AG10803 (cell line): ENCODE measurements at places on chromosomes 5 and 9.
A peak's percentile ranks its signal among the peaks of the same experiment; 100 is the strongest.

DNA sequence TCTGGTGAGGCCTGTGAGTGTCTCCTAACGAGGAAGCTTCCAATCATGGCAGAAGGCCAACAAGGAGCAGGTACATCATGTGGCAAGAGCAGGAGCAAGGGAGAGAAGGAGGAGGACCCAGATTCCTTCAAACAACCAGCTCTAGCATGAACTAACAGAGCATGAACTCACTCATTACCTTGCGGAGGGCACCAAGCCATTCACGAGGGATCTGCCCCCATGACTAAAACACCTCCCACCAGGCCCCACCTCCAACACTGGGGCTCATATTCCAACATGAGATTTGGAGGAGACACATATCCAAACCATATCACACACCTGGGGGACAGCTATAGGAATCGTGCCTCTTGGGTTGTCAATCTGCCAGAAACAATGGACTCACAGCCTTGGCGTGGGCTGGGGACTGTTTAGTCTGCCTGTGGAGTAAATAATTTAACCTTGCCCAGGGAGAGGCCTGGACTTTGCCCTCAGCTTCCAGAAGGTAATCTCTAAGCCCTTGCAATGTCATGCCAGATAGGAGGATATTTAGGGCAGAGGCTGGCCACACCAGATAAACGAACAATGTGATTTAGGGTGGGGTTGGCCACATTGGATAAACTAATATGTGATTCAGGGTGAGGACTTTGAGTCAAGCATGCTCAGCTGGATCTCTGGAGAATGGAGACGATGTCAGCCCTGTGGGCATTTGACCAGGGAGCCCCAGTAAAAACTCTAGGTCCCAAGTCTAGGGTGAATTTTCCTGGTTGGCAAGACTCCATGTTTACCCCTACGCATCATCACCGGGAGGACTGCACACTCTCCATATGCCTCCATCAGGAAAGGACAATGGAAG is 13.6 kb upstream of the VDAC1 start:
- no peak for DNase-seq

GRCh38 chr9:134575103-134575900 is 66.3 kb upstream of the COL5A1 start:
- DNase-seq, result no peak

DNA sequence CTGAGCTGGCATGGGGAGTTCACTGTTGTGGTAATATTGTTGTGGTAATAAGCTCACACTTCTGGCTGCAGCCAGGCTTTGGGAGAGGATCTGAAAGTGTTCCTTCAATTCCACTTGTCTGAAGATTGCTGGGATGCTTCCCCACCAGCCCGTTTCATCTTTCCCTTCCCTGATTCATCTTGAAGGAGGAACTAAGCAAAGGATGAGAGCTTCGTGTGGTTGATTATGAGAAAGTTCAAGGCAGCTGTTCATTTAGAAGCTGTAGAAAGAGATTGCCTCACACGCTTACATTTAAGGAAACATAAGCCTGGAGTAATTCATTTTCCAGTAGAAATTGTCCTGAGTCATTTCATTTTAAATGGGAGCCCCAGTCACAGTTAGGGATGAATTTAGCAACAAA is 122.4 kb upstream of the GAS1 start:
- peak; percentile 82 for DNase-seq

DNA sequence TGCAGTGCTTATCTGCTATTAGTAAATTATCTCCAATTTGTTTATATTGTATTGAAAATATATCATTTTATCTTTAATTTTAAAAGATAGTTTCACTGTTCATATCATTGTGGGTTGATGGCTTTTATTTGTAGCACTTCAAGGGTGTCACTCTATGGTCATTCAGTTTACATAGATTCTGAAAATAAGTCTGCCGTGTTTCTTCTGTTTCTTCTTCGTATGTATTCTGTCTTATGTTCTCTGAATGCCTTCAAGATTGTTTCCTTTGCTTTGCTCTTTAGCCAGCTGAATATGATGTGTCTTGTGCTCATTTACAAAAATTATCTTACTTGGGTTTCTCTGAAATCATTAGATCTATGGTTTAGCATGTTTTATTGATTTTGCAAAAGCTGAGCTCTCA is 359.9 kb downstream of the CYLC2 start:
- no peak for DNase-seq

DNA sequence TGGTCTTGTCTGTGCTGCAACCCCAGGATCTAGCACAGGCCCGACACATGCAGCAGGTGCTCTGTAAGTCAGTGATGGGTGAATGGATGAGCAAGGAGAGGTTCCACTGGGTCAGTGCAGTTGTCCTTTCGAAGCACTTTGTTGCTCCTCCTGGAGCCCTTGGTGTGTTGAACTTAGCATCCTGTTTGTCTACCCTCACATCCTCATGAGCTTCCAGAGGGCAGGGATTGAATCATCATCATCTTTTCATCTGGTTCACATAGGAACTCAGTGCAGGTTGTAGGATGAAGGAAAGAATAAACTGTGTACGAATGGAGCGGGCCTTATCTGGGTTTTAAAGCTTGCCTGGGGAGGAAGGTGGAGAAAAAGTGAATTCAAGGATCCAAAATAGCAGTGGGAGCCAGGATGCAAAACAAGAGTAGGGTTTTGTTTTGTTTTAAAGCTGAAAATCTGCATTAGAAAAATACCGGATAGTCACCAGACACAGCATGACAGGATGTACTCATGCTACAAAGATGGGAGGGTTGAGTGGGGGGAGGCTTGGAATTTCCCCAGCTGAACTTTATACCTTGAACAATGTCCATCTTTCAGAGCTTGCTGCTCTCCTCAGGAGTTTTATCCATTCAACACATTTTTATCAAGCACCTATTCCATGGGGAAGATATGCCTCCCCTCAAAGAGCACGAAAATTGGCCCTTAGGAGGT is 55.8 kb downstream of the PTTG1 start:
- DNase-seq, result no peak

DNA sequence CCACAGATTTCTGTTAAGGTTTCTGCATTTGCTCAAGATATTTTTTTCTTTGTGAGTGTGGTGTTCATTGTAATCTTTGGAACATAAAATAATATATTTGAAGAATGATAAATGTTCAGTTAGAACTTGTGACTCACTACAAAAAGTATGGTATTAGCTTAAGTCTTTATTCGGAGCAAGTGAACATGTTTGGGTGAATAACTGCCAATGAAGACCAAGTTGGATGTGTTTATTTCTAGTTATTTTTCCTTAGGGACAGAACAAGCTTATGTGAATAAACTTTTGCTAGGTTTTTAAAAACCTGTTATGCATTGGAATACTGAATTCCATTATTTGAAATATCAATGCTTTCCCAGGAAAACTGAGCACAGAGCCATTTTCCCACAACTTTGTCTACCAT is 418.6 kb downstream of the SLCO4C1 start:
- DNase-seq, result no peak

DNA sequence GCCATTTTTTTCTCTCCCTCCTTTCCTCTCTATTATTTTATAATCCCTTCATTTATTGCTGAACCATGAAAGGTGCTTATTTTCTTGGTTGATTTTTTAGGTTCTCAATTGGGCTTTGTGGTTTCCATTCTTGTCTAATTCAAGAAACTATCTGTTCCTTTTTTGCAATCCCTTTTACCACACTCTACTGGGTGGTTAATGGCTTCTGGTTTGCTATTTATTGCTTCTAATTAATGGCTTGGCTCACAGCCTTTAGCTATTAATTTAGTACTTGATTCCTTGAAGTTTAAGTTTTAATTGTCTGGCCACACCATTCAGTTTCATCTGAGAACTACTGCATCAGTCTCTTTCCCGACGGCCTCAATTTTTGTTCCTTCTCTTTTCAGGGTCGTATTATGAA is 5.6 kb downstream of the FRRS1L start:
- no peak for DNase-seq

- DNase-seq, result peak; percentile 83
Observed at GRCh38 chr5:151740958-151741373, 17.5 kb downstream of the ATOX1 start.

DNA sequence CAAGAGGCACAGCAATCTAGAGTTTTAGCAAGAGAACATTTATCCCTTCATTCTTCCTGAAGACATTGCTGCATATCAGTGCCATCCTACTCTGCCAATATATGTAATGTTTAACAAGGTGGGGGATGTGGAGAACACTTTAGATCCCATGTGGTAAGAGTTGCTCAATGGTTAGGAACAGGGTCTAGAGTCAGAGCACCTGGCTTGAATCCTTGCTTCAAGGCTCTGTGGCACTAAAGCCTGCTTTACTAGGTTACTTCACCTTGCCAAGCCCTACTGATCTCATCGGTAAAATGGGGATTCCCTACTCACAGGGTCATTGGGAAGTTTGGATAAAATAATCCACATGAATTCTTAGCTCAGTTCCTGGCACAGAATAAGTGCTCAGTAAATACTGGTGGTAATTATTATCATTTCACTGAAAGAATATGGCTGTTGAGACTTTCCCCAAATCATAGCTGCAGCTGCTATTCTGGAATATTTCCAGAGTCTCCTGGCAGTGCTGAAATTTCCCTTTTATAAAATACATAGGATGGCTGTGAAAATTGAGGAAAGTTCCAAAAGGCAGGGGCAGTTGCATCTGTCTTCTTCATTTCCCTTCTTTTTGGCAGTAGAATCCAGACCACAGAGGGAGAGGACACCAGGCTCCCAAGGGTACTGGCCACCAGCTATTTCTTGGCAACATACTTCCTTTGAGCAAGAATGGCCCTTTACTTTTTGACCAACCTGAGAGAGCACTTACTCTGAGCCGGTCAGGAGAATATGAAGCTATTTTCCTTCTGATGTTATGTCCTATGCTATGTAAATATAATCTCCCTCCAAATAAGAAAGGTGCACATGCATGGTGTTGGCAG is 142.8 kb downstream of the PALM2AKAP2 start:
- DNase-seq, result no peak

- DNase-seq, result no peak
Observed at GRCh38 chr5:135660826-135661575, 82.2 kb upstream of the CXCL14 start.

GRCh38 chr9:134340475-134341160 is 14.4 kb downstream of the RXRA start:
- no peak for DNase-seq

DNA sequence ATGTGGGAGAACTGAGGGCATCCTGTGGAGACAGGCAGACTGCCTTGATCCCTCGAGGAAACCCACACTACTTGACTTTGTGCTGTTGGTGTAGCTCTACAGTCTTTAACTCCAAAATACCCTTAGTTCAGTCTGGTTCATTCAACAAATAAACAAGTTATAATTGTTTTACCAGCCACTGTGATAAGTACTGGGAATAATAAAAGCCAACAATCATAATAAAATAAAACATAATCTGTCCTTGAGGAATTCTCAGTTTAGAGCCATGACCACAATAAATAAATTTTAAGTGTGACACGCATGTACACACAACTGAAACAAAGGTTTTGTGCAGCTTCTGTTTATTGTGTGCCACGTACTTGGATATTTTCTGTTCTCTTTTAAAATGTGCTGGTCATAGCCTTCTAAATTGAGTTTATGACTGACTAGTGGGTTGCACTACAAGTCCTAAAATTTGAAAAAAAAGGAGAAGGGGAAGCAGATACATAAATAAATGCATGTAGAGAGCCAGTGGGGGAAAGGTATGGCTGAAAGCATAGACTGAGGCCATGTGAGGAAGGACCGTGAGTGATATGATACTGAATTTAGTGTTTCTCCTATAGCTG is 6.2 kb upstream of the SCAMP1 start:
- DNase-seq, result no peak

- DNase-seq, result peak; percentile 90
Observed at GRCh38 chr9:94937214-94937903, 210.9 kb downstream of the AOPEP start.

DNA sequence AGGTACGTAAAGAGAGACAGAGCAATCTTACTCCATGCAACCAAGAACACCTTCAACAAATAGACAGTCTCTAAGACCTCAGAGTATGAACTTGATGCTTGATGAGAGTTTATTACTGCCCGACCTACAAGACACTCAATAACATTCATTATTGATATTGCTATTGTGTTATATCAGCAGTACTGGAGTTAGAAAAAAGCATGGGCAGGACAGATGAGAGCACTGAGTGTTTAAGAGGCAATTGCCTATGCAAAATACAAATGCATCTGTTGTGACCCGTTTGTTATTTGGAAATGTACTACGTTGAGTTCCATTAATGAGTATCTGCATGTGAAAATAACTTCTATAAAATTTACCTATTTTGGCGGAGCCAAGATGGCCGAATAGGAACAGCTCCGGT is 8.1 kb upstream of the MARCOL start:
- DNase-seq, result no peak

- DNase-seq, result no peak
Observed at GRCh38 chr5:168446983-168447619, 39.2 kb upstream of the RARS1 start.

- DNase-seq, result no peak
Observed at GRCh38 chr9:12797037-12797436, 22.2 kb downstream of the LURAP1L start.

GRCh38 chr9:116705531-116705930 is 18.4 kb downstream of the TRIM32 start:
- DNase-seq, result no peak

- DNase-seq, result peak; percentile 24
Observed at GRCh38 chr5:56481428-56482357, 248.6 kb upstream of the ANKRD55 start.

GRCh38 chr5:161420521-161420920 is 126.0 kb downstream of the GABRB2 start:
- no peak for DNase-seq

- DNase-seq, result no peak
Observed at GRCh38 chr9:133059623-133060022, 2.2 kb upstream of the CEL start.

DNA sequence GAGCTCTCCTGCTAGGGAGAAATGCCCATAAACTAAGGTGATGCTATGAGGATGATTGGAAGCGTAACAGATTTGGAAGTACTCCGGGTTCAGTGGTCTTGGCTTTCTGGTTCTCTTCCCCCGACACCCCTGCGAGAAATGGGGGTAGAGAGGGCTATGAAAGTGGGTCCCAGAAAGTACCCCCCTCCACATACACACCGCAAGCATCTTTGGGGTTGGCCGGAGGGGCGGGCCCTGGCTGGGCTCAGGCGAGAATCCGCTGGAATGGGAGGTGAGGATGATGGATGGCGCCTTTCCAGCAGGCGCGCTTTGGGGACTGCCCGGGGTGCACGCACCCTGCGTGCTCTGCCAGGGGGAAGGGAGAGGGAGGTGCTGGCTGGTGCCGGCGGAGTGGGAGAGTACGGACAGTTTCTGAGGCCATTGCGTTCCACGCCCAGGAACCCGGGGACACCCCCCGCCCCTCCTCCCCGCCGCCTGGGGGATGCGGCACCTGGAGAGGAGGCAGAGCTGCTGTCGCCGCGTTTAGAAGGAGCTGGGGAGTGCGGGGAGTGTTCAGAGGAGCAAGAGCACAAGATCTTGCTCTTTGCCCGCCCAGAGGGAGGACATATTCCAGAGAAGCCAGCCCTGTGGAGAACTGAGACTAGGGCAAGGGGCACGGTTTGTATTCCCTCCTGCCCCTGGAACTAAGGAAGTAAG is 1.9 kb downstream of the PCSK5 start:
- no peak for DNase-seq

DNA sequence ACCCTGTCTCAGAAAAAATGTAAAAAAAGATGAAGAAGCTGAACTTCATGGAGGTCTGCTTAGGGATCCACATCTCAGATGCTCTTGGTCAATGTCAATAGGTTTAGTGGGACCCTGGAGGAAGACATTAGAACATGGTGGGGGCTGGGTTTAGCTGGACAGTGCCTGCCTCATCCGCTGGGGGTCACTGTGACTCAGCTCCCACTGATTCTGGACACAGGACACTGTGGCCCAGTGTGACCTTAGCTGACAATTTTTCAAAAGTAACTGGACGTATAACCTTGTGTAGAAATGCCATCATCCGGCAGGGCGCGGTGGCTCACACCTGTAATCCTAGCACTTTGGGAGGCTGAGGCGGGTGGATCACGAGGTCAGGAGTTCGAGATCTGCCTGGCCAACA is 7.3 kb upstream of the HNRNPAB start:
- no peak for DNase-seq
